HS-5 (cell line): ENCODE measurements at places on chromosomes 5 and 9.

DNA sequence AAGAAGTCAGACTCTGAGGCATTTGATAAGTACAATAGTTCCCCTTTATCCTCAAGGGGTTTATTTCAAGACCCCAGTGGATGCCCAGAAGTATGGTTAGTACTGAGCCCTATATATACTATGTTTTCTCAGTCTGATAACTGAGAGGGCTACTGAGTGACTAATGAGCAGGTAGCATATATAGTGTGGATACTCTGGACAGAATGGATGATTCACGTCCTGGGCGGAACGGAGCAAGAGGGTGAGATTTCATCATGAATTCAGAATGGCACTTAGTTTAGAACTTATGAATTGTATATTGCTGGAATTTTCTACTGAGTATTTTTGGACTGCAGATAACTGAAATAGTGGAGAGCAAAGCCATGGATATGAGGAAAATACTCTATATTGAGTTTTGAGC is 457.6 kb downstream of the PLK2 start:
- DNase-seq = peak; percentile 36

GRCh38 chr9:76650692-76651091 is 113.5 kb upstream of the PCA3 start:
- DNase-seq = no peak

DNA sequence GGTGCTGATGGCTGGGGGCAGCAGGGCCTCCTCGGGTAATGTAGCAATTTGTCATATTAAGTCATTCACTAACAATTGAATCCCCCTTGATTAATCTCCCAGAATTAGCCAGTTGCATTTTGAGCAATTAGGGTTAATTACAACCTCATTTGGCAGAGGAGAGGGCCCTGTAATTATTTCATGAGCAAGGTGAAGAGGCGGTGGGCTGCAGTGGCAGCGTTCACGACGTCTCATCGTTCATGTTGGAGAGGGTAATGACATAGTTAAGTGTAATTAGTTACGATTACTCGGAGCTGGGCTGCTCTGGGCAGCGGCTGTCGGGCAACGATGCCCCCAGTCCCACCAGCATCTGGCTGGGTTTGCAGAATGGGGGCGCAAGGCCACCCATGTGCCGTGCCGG is 46.0 kb downstream of the NEK6 start:
- DNase-seq = no peak

DNA sequence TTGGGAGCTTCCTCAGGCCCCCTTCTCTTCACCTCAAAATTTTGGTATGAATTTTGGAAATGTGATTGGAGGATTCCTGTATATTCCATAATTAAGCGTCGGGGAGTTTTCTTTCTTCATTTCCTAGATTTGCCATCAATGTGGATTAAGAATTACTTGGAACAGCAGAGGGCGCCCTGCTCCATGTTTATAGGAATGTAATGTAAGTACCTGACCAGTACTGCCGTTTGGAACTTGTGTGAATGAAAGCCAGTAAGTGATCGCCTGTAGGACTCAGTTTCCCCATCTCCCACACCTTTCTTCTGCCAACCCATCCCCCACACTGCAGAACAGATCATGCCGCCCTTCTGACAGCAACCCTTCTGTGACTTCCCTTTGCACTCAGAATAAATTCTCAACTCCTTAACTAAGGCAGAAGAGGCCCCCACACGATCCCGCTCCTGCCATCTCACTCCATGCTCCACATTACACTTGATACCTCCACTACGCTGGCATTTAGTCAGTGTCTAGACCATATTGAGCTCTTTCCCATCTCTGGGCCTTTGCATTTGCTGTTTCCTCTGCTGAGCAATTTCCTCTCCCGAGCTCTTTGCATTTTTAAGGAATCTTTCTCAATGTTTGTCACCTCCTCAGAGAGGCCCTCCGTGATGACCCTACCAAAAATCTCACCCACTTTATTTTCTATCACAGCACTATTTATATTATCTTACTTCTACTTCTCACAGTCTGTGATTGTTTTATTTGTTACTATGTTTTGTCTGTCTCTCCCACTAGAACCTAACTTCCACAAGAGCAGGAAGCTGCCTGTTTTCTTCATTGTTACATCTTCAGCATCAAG is 79.5 kb upstream of the HTR4 start:
- peak; percentile 43 for DNase-seq

DNA sequence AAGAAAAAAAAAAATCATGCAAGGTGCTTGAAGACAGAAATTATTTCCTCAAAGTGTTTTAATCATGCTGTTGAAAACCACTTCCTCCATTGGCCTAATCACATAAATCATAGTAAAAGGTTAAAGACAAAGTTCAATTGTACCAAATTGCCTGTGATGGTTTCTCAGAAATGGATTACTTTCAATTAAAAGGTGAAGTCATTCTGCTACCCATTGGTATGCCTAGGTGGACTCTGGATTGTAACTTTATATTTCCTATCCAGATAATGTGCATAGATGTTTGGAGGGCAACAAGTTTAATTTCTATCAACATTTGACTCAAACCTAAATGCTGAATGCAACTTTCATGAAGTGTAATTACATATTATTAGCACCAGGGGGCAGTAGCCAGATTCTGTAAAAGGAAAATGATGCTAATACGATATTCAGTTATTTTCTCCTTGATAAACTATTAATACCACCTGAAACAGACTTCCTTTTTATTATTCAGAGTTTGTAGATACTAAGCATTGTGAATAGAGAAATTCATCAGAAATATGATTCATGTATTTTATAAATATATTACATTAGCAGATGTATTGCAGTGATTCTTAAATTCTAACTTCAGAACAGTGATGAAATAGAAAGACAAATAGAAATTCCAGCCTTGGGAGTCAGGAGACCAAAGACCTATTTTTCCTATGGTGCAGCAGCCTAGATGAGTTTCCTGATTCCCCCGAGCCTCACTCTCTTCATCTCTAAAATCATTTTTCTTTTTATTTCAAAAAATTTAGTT is 148.2 kb downstream of the CAAP1 start:
- DNase-seq = peak; percentile 6

DNA sequence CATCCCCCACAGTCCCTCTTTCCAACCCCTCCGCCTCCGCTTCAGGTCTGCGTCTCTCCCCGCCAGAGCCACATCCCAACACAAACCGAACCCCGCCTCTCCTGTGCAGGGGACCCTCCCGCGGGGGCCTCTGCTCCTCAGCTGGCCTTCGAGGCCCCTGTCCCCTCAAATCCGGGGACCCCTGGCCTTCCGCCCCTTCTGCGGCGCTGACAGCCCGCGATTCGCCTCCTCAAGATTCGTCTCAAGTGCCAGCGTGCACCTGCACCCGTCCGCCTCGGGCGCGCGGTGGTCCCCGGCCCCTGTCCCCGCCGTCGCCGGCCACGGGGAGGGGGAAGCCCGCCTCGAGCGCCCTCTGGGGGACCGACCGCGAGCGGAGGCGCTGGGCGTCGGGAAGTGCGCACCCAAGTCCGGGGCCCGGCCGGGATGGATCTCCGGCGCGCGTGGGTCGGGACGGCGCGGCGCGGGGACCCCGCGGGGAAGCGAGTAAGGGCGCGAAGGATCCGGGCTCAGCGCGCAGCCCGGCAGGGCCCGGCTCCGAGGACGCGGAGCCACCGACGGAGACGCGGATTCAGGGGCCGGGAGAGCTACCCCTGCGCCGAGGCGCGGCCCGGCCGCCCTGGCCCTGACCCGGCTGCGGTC is 623 bp downstream of the FLT4 start:
- DNase-seq = no peak

DNA sequence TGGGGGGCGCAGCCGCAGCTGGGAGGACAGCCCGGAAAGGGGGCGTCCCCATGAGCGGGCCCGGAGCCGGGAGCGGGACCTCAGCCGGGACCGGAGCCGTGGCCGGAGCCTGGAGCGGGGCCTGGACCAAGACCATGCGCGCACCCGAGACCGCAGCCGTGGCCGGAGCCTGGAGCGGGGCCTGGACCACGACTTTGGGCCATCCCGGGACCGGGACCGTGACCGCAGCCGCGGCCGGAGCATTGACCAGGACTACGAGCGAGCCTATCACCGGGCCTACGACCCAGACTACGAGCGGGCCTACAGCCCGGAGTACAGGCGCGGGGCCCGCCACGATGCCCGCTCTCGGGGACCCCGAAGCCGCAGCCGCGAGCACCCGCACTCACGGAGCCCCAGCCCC is 47.0 kb downstream of the TJP2 start:
- no peak for DNase-seq

- no peak for DNase-seq
Observed at GRCh38 chr5:15020736-15021135, 149.2 kb upstream of the ANKH start.

GRCh38 chr5:181259974-181260719 is 796 bp downstream of the TRIM52 start:
- DNase-seq = no peak

DNA sequence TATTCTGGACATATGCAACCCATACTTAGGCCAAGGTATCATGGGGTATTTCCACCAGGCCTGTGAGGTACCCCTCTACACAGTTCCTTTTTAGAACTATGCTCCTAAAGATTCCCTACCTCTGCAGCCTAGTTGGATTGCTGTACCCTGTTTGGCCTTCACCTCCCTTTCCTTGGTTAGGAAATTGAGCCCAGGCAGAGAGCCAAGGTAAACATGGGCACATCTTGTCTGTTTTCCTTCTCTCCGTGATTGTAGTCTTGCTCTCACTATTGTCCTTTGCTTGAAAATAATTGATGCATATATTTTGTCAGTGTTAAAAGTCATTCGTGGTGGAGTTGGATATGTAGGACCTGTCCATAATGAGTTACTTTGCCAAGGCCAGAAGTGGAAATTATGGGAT is 26.7 kb downstream of the BDP1 start:
- DNase-seq = no peak

- no peak for DNase-seq
Observed at GRCh38 chr5:167896814-167897213, 394.6 kb upstream of the WWC1 start.

DNA sequence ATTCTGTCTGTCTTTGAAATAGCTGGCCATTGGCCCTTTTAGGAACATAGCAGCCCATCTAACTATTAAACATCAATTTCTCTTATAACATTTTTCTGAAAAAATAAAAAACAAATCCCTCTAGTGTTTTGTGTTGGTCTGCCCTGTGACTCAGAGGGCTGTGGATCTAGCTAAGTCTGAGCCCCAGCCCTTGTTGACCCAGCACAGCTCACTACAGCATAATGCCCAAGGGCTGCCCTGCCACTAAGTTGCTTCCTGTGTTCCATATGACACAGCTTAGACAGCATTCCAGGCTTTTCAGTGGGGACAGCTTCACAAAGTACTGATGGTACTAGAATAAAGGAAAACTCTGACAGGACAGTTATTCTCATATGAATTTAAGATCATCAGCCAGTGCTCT is 136.0 kb downstream of the SCAMP1 start:
- DNase-seq = no peak

GRCh38 chr9:79731171-79731890 is 159.6 kb downstream of the TLE4 start:
- no peak for DNase-seq

DNA sequence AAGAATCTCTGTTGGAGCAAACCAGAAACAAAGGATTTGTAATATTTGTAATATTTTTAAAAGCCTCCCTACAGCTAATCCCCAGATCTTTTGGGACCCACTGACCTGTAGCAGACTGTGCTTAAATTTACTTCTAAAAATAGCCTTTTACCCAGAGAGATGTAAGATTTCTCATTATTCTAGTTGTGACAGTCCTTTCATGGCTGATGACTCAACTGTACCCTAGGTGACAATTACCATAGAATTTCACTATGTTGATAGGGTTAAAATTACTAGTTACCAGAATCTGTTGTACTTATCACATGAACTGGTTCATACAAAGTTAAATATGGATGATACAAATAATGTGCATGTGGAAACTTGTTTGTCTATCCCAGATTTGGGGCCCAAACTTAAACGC is 543.9 kb upstream of the SEMA6A start:
- no peak for DNase-seq

DNA sequence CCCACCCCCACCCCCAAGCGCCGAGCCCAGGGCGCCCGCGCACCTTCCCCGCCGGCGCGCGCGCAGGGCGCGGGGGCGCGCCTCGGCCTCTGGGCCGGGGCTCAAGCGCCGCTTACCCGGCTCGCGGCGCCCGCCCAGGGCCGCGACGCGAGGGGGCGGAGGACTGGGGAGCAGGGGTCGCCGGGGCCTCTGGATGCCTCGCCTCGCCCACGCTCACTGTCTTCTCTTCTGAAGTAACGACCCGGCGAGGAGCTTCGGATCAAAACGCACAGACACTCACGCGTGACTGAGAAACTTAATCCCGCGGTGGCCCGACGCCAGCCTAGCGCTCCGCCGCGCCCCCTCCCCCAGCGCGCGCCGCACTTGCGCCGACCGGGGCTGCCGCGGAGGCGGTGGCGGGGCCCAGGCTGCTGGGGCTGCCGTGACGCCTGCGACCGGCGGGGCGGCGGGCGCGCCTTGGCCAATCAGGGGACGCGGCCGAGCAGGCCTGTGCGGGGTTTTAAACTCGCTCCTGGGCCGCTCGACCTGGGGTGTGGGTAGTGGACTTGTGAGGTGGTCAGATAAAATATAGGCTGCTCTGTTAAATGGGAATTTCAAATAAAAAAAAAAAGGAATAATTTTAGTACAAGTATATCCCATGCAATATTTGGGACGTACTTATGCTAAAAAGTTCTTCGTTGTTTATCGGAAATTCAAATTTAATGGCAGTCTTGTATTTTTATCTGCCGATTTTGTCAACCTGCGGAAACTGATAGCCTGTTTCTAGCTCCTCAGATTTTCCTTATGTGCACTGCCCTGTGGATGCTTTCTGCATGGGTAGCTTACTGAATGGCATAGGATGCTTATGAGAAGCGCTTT is at the start of gene MPDZ:
MPDZ (minus strand) TSS at position 409 of the 858 bp plus-strand sequence. CDS start 29,377 bp downstream, outside the sequence.
- no peak for DNase-seq

GRCh38 chr9:123331346-123332060 is 24.5 kb upstream of the CRB2 start:
- DNase-seq = no peak

DNA sequence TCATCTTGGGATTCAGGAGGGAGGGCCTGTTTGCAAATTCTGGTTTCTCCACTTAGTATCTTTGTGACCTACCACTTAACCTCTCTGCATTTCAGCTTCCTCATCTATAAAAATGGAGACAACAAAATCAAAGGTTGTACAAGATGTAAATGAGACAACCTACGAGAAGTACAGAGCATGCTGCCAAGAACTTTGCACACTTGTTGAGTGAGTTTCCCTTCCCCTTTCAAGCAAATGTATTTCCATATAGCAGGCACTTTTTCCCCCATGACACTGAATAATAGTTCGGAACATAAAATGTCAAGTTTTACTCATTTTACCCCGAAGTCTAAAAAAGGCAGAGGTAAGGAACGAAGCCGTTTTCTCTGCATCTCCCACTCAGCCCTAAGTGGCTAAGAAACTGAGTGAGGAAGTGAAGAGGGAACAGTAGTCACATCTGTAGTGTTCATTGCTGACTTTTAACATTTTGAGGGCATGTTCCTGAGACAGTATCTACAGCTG is 159.0 kb downstream of the TLE1 start:
- DNase-seq = no peak

GRCh38 chr5:157216391-157217142 is 35.9 kb downstream of the ITK start:
- no peak for DNase-seq
